ENCODE measurements at places on chromosomes 3 and 15. TPM values are rescaled to one million over a fixed set of nuclear protein-coding genes. Genes with fewer than 3 reads are reported as not detected.

DNA sequence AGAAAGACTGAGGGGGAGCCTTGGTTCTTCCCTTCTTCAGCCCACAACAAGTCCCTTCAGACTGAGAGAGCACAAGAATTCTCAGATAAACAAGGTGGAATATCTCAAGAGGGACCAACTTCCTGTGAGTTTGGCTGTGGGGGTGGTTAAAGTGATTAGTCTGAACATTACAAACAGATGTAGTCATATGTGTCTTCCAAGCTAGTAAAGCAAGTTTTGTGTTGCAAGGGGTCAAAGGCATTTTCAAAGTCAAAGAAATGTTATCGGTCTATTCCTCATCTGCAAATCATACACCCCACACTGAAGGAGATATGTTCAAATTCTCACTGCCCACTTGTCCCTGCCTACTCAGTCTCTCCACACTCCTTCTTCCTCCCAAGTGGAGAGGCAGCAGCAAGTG, 242.5 kb downstream of the FAM43A start:
- no peaks in the 10 kb centered on the region for H3K36me3 ChIP-seq
- H3K27ac ChIP-seq, result peak overlapping the region; percentile 41
- H3K4me1 ChIP-seq, result peaks cover 47% of the 10 kb centered on the region
- no peaks in the 10 kb centered on the region for H3K27me3 ChIP-seq
- no peak overlapping the region for H3K4me3 ChIP-seq

- DNase-seq, result no peak
- no peak overlapping the region for H3K4me3 ChIP-seq
- H3K27me3 ChIP-seq, result no peaks in the 10 kb centered on the region
- no peaks in the 10 kb centered on the region for H3K36me3 ChIP-seq
These were observed 180.5 kb downstream of the RSL24D1 start for GRCh38 chr15:55016225-55016624.

Gene CD200R1
- not detected for total RNA-seq

Gene PLA2G4D
- total RNA-seq, result not detected

- peaks cover 4% of the 10 kb centered on the region for H3K27me3 ChIP-seq
- H3K27ac ChIP-seq, result no peak overlapping the region
- no peak for DNase-seq
- H3K4me3 ChIP-seq, result no peak overlapping the region
These were observed 29.7 kb upstream of the HHATL start for GRCh38 chr3:42732196-42732828.

- H3K36me3 ChIP-seq, result peaks cover 8% of the 10 kb centered on the region
- H3K4me3 ChIP-seq, result no peak overlapping the region
- H3K27ac ChIP-seq, result no peak overlapping the region
- H3K4me1 ChIP-seq, result peaks cover 1% of the 10 kb centered on the region
- DNase-seq, result peak; percentile 51
These were observed 44.7 kb downstream of the ATP11B start for GRCh38 chr3:182837855-182838454.

DNA sequence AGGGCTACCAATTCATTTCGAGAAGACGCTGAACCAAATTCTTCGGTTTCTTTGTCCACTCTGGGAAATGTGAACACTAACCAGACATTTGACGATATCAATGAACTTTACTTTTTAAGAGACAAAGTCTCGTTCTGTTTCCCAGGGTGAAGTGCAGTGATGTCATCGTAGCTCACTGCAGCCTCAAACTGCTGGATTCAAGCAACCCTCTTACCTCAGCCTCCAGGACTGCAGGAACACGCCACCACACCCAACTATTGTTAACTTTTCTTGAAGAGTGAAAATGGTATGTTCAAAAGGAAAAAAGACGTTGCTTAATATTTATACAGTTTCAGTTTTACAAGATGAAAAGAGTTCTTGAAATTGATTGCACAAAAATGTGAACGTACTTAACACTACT, 30.6 kb downstream of the MB21D2 start:
- no peaks in the 10 kb centered on the region for H3K27me3 ChIP-seq
- DNase-seq, result peak; percentile 58
- peak overlapping the region; percentile 91 for H3K27ac ChIP-seq
- H3K36me3 ChIP-seq, result no peaks in the 10 kb centered on the region

Gene GOLGA8K
- total RNA-seq, result 3.8 TPM

- no peak overlapping the region for H3K27ac ChIP-seq
- H3K4me1 ChIP-seq, result peaks cover 13% of the 10 kb centered on the region
- no peaks in the 10 kb centered on the region for H3K36me3 ChIP-seq
- no peak for DNase-seq
These were observed 9.1 kb upstream of the GNAI2 start for GRCh38 chr3:50226888-50227389.

Gene TKT
- 510 TPM for total RNA-seq

- no peaks in the 10 kb centered on the region for H3K27me3 ChIP-seq
- peak; percentile 82 for DNase-seq
- H3K27ac ChIP-seq, result peak overlapping the region; percentile 94
- peaks cover 38% of the 10 kb centered on the region for H3K4me1 ChIP-seq
These were observed 2.9 kb downstream of the NR2C2 start for GRCh38 chr3:14950274-14950673.

Gene CELF6
- total RNA-seq, result not detected

DNA sequence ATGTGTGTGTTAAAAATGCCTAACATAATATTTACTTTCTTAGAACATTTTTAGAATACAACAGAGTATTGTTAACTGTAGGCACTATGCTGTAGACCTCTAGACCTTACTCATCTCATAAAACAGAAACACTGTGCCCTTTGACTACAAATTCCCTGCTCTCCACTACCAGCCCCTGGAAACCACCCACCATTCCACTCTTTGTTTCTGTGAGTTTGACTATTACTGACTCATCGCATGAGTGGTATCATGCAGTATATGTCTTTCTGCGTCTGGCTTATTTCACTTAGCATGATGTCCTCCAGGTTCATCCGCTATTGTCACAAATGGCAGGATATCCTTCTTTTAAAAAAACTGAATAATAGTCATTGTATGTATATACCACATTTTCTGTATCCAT, 216.7 kb upstream of the CFAP20DC start:
- DNase-seq, result no peak
- H3K4me1 ChIP-seq, result no peaks in the 10 kb centered on the region
- H3K27me3 ChIP-seq, result no peaks in the 10 kb centered on the region
- H3K27ac ChIP-seq, result no peak overlapping the region
- no peak overlapping the region for H3K4me3 ChIP-seq

DNA sequence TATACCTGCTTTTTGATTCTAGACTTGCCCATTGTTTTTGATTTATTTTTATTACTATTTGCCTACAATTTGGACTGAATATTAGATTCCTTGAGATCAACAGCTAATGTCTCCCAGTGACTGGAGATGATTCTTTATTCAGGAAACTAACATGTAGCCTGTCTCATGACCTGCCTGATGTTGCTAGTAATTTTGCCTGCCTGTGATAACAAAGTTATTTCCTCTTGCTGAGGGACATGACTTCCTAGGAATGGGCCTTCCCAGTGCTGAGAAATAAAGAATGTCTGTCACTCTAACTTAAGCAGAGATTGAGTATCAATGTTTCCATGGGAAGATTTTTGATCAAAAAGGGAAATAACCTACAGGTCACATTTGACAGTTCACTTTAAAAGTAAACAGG, 13.4 kb upstream of the NPHP3 start:
- H3K27me3 ChIP-seq, result peaks cover 8% of the 10 kb centered on the region
- peak; percentile 73 for DNase-seq
- H3K4me3 ChIP-seq, result no peak overlapping the region

Measured in endothelial cell of umbilical vein (primary cell).